Endodermal cell (in vitro differentiated cells): ENCODE measurements at places on chromosomes 5 and 9. TPM values are rescaled to one million over a fixed set of nuclear protein-coding genes. Genes with fewer than 3 reads are reported as not detected.

DNA sequence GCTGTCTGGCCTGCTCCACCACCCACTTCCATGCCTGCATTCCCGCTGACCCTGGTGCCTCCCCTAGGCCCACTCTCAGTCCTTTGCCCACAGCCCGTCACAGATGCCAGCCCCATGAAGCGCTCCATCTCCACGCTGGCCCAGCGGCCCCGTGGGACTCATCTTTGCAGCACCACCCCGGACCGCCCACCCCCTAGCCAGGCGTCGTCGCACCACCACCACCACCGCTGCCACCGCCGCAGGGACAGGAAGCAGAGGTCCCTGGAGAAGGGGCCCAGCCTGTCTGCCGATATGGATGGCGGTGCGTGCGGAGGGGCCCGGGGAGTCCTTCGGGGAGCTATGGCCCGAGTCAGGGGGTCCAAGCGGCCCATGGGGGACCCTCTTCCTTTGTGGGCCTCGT is 242.5 kb downstream of the CACNA1B start:
- no peaks in the 10 kb centered on the region for H3K27me3 ChIP-seq
- H3K4me3 ChIP-seq = no peak overlapping the region
- H3K36me3 ChIP-seq = no peaks in the 10 kb centered on the region
- DNase-seq = no peak

GRCh38 chr5:130151239-130151638 is 247.0 kb downstream of the CHSY3 start:
- no peaks in the 10 kb centered on the region for H3K4me1 ChIP-seq
- H3K27me3 ChIP-seq = no peaks in the 10 kb centered on the region
- H3K4me3 ChIP-seq = no peak overlapping the region
- H3K36me3 ChIP-seq = no peaks in the 10 kb centered on the region
- no peak for DNase-seq

DNA sequence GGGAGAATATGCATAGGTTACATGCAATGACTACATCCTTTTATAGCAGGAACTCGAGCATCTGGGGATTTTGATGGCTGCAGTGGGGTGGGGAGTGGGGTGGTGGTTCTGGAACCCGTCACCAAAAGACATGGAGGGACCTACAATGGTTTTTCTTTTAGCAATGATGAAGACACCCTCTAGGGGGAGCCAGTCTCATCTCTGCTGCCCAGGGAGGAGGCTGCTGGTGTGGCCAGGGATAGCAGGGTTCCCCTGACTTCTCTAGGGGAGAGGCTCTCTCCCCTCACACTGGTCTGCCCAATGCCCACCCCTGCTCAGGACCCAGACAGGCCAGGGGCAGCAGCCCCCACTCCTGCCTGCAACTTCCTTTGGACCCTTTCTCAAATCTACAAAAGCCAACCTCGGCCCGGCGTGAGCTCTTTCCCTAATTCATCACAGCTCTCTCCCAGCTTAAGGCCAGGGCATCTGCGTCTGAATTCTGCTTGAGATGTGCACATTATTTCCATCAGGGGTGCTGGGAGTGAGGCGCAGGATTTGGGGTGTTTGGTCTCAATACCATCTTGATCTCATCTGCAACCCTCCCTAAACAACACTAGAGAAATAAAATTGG is 73.6 kb upstream of the RETREG1 start:
- DNase-seq = peak; percentile 82
- H3K36me3 ChIP-seq = peaks cover 89% of the 10 kb centered on the region
- no peak overlapping the region for H3K4me3 ChIP-seq
- no peaks in the 10 kb centered on the region for H3K27me3 ChIP-seq
- H3K4me1 ChIP-seq = no peaks in the 10 kb centered on the region

- H3K27me3 ChIP-seq = no peaks in the 10 kb centered on the region
- no peaks in the 10 kb centered on the region for H3K4me1 ChIP-seq
- H3K27ac ChIP-seq = peak overlapping the region; percentile 83
- peaks cover 14% of the 10 kb centered on the region for H3K36me3 ChIP-seq
These were observed 32.8 kb downstream of the ARPC5L start for GRCh38 chr9:124894741-124895170.

GRCh38 chr9:93646640-93647178 is 70.3 kb downstream of the PHF2 start:
- peak; percentile 41 for DNase-seq
- peaks cover 27% of the 10 kb centered on the region for H3K36me3 ChIP-seq
- H3K4me3 ChIP-seq = no peak overlapping the region
- H3K27me3 ChIP-seq = no peaks in the 10 kb centered on the region
- H3K27ac ChIP-seq = no peak overlapping the region

DNA sequence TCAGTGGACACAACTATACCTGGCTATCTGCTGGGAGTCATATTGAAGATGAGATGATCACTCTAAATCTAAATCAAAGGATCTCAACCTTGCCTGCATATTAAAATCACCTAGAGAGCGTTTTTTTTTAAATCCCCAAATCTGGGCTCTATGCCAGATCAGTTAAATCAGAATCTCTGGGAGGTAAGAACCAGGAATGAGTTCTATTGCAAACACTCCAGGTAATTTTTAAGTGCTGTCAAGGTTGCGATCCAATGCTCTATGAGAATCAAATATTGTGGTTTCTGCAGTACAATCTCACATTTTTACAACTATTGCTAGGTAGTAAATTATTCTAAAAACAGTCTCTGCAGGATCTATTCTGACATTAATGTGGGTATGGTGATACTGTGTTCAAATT is 202.3 kb upstream of the OR13F1 start:
- no peak overlapping the region for H3K4me3 ChIP-seq
- H3K27ac ChIP-seq = no peak overlapping the region
- no peaks in the 10 kb centered on the region for H3K36me3 ChIP-seq
- H3K27me3 ChIP-seq = peaks cover 12% of the 10 kb centered on the region

DNA sequence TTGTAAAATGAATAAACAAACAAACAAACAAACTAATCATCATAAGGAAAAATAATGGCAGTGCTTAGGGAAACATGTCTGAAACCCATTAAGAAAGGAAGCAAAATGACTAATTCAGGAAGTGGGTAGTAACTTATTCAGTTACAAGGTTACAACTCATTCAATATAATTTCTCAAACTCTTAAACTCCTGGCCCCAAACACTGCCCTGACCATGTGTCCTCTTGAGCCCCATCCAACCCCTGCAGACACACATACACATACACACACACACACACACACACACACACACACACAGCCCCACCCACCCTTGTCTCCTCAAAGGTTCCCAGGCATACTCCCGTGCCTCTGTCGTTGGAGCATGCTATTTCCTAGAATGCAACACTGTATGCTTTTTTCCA is 193.9 kb downstream of the SEC61B start:
- H3K36me3 ChIP-seq = no peaks in the 10 kb centered on the region
- no peak for DNase-seq
- no peaks in the 10 kb centered on the region for H3K27me3 ChIP-seq
- H3K27ac ChIP-seq = no peak overlapping the region
- H3K4me1 ChIP-seq = peaks cover 6% of the 10 kb centered on the region

Gene FSD1L
- 11.1 and 13.4 TPM in 2 replicates for total RNA-seq

Gene C5orf58
- total RNA-seq = 0.95 and 1.2 TPM in 2 replicates

Gene MEIKIN
- total RNA-seq = not detected in 2 replicates
